ENCODE measurements at places on chromosomes 7 and 10. TPM values are rescaled to one million over a fixed set of nuclear protein-coding genes. Genes with fewer than 3 reads are reported as not detected.
A peak's percentile ranks its signal among the peaks of the same experiment; 100 is the strongest.

DNA sequence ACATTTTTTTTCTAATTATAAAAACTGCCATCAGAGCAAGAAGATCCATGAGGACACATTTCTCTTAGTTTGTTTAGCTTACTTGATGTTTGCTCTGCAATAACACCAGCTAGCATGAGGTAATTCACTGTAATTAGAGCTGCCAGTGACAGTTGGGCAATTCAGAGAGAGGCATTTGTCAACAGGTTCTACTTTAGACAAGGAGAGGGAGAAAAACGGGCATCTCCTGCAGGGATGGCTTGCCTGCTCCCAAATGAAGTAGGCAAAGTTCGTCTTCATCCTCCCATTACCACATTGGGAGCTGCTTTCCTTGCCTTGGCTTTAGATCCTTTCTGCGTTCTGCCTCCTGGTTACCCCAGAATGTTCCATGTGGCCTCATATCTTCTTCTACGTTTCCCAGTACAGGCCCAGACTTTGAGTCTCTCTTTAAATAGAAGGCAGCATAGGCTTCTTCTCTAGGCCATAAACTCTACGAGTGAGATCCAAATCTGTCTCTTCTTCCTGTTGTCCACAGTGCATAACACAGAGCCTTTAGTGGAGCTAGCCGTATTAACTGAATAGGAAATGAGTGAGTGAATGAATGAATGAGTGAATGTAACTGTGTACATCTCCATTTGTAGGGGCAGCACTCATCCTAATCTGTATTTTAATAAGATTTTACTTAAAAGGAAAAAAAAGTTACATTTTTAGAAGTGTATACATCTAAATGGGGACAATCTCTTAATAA lies 21.2 kb downstream of the ASB15 start:
- no peaks in the 10 kb centered on the region for H3K27me3 ChIP-seq
- no peak for DNase-seq
- H3K36me3 ChIP-seq, result no peaks in the 10 kb centered on the region
- H3K4me3 ChIP-seq, result no peak overlapping the region

DNA sequence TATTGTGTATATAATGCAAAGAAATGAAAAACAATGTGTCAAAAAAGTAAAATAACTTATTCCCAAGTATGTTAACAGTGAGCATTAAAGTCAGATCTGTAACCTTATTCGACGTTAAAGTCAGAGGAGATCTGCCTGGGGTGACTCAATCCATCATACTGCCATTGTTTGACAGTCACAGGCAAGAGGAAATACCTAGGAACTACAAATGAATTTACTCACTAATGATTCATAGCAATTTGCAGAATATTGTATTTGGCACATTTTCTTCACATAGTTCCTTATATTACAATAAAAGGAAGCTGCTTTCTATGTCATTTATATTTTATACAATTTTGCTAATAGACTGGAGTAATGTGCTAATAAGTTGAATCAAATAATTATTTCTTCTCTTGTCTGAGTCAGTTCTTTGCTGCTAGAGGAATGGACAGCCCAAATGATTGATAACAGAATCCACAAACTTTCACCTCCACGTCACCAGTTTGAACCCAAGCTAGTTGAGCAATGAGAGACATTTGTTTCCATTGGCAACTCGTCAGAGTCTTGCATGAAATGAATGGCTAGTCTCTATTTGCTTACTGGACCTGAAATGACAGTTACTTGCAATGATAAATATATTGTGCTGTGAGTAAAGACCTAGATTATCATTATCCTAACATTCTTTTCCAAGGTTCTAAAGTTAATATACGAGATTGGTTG lies 48.5 kb upstream of the TMEM106B start:
- no peaks in the 10 kb centered on the region for H3K27me3 ChIP-seq
- peaks cover 34% of the 10 kb centered on the region for H3K4me1 ChIP-seq

DNA sequence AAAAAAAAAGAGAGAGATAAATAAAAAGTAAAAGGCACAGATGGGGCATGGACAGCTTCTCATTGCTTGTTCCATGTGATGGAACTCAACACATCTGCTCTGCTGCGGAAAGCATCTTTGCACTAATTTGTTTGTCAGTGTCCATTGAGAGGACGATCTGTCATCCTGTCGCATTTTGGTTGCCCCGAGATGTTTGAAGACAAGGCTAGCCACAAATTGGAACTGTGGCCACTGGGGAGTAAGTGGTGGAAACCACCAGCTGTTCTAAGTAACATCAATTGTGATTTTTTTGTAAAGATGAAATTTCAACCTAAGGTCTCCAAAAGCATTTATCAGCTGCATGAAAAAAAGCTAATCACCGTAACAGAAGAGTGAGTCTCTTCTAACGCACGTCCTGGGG lies 312.7 kb downstream of the ADARB2 start:
- H3K4me1 ChIP-seq, result peaks cover 9% of the 10 kb centered on the region
- H3K27ac ChIP-seq, result no peak overlapping the region
- no peaks in the 10 kb centered on the region for H3K36me3 ChIP-seq
- H3K4me3 ChIP-seq, result no peak overlapping the region
- DNase-seq, result no peak

DNA sequence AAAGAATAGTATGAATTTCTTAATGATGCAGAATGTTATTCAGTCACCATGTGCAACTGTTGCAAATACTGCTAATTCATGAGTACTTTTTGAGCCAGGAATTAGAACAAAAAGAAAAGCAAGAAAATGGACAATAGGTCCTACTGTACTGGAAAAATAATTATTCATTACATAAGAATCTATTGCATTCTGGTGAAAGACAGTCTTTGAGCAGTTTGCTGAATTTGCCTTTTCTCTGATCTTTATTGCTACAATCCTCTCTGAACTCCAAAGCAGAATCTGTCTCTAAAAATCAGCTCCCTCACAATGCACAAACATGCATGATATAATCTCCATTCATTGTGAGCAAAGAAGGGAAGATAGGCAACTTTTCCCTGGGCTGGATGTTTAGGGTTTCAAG lies 12.8 kb downstream of the IFIT2 start:
- no peak for DNase-seq
- no peaks in the 10 kb centered on the region for H3K36me3 ChIP-seq
- H3K4me3 ChIP-seq, result no peak overlapping the region
- H3K4me1 ChIP-seq, result no peaks in the 10 kb centered on the region

DNA sequence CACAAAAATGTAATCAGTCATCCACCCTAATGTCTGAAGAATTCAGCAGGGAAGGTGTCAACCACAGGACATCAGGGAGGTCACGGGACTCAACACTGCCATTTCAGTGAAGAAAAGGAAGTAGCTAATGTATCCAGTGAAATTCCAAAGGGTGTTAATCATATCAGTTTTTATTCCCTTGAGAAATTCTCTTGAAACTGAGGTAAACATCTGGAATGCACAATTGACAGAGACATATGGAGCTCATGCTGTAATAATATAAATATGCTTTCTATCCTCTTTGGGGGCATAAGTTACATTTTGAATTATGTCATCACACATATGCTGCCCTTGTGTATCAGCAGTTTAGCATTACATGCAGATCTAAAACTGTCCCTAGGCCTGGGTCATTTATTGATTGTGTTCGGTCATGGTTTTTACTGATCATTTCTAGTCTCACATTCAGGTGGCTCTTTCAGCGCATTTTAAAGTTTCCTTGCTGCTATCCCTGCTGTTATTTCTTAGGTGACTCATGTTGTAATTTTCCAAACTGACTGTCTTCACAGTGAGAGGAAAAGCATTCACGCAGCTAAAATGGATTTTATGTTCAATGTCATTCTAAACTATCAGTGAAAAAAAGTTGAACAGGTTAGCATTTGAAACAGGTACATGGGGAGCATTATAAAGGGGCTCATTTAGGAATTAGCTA lies 273.9 kb downstream of the TSPAN12 start:
- peaks cover 30% of the 10 kb centered on the region for H3K4me1 ChIP-seq
- DNase-seq, result peak; percentile 18
- no peaks in the 10 kb centered on the region for H3K36me3 ChIP-seq
- H3K4me3 ChIP-seq, result no peak overlapping the region

GRCh38 chr7:50502947-50503346 lies 52.8 kb upstream of the FIGNL1 start:
- no peak overlapping the region for H3K4me3 ChIP-seq
- H3K4me1 ChIP-seq, result no peaks in the 10 kb centered on the region
- DNase-seq, result no peak
- H3K27ac ChIP-seq, result no peak overlapping the region
- no peaks in the 10 kb centered on the region for H3K27me3 ChIP-seq
- H3K36me3 ChIP-seq, result no peaks in the 10 kb centered on the region

GRCh38 chr7:120825576-120825975 lies 32.4 kb downstream of the TSPAN12 start:
- H3K4me1 ChIP-seq, result no peaks in the 10 kb centered on the region
- H3K4me3 ChIP-seq, result no peak overlapping the region
- no peak for DNase-seq
- no peaks in the 10 kb centered on the region for H3K27me3 ChIP-seq

- H3K4me3 ChIP-seq, result no peak overlapping the region
- no peaks in the 10 kb centered on the region for H3K36me3 ChIP-seq
- no peaks in the 10 kb centered on the region for H3K4me1 ChIP-seq
- H3K27ac ChIP-seq, result no peak overlapping the region
- DNase-seq, result no peak
- H3K27me3 ChIP-seq, result no peaks in the 10 kb centered on the region
Measured at GRCh38 chr7:96728139-96728538, 18.5 kb upstream of the SEM1 start.

DNA sequence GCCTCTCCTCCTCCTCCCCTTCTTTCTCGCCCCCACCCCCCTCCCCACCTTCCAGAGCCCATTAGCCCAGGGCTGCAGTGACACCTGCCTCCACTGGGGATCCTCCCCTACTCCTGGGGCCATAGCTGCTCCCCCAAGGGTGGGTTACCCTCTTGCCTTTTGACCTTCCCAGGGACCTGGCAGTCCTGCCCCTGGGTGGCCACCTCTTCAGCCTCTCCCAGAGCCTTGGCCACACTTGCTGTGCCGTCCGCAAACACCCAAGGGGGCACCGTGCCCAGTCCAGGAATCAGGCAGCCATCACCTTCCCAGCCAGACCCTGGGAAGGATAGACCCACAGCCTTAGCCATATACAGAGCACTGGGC lies 19.8 kb upstream of the CLDN4 start:
- DNase-seq, result no peak
- no peaks in the 10 kb centered on the region for H3K27me3 ChIP-seq
- no peak overlapping the region for H3K4me3 ChIP-seq
- peaks cover 10% of the 10 kb centered on the region for H3K36me3 ChIP-seq
- no peak overlapping the region for H3K27ac ChIP-seq

DNA sequence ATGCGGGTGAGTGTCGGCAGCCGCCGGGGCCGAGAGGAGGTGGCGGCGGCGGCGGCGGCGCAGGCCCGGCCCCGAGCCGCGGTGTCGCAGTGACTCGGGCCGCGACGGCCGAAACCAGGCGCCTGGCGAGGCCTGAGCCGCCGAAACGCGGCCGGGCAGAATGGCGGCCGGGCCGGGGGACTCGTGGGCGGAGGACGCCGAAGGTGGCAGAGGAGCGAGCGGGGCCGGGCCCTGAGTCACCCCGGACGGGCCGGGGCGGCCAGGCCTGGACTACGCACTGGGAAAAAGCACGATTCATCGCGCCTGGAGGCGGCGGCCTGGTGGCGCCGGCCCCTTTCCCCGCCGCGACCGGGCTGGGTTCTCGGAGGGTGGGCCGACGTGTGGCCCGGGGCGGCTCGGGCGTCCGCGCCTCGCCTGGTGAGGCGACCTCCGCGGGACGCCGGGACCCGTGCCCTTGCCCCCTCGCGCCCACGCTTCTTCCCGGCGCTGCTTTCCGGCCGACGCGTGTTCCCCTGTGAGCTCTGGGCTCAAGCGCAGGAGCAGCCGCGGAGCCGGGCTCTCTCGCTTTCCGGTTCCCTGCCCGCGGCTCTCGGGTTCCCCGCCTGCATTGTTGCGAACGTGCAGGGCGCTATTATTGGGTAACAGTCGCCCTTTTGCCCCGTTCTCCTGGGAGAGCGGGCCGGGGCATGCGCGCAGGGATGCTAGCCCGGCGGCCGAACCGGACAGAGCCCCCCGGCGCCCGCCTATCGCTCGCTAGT lies 500 bp downstream of the CUL1 start:
- peak overlapping the region; percentile 79 for H3K4me3 ChIP-seq
- H3K36me3 ChIP-seq, result peaks cover 39% of the 10 kb centered on the region
- DNase-seq, result peak; percentile 59

Gene UPK3B
- total RNA-seq, result 6.0 TPM

Gene CTAGE4
- 20.0 TPM for total RNA-seq

Gene CYP2W1
- 0.71 TPM for total RNA-seq

Gene WIPF3
- 4.9 TPM for total RNA-seq

Gene MRC1
- total RNA-seq, result not detected

Gene PRKAR2B
- 3.1 TPM for total RNA-seq

Gene PKD1L1
- total RNA-seq, result 0.49 TPM
